ENCODE measurements at places on chromosomes 5 and 9. TPM values are rescaled to one million over a fixed set of nuclear protein-coding genes. Genes with fewer than 3 reads are reported as not detected.

Gene DNM1
- 0.86 TPM for total RNA-seq

DNA sequence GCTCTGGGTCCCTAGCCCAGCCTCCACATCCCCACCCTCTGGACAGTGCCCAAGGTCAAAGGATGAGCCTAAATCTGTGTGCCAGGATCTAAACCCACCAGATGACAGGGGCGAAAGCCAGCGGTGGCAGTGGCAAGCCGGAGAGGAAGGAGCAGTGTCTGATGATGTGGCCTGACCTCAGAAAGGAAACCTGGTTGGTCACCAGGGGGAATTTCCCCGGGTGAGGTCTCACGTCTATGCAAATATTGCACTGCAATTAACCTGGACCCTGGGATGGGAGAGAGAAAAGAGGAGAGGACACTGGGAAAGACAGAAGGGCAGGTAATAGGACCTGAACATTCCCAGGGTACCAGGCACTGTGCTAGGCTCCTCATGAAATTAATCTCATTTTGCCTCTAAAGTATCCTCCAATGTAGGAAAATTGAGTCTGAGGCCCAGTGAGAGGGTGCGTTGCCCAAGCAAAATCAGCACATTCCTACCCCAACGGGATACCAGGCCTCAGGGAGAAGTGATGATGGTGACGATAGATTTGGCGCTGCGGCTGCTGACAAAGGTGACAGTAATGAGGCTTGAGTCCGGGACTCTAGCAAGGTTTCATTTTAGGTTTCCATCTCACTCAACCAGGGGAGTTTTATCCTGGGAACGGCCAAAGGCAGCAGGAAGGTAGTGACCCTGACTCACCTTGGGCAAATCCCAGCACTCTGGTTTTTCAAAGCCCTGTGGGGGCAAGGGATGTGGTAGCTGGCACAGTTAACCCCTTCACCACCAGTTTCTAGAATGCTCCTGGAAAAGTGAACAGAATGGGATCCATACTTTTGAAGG is 13.4 kb upstream of the TNIP1 start:
- H3K4me1 ChIP-seq = peaks cover 86% of the 10 kb centered on the region
- H3K36me3 ChIP-seq = no peaks in the 10 kb centered on the region
- H3K4me3 ChIP-seq = peak overlapping the region; percentile 76
- H3K27me3 ChIP-seq = peaks cover 15% of the 10 kb centered on the region
- H3K27ac ChIP-seq = peak overlapping the region; percentile 81

GRCh38 chr5:149071756-149072155 is 8.9 kb upstream of the SH3TC2 start:
- no peaks in the 10 kb centered on the region for H3K4me1 ChIP-seq
- no peak for DNase-seq
- H3K36me3 ChIP-seq = peaks cover 5% of the 10 kb centered on the region
- H3K4me3 ChIP-seq = no peak overlapping the region

DNA sequence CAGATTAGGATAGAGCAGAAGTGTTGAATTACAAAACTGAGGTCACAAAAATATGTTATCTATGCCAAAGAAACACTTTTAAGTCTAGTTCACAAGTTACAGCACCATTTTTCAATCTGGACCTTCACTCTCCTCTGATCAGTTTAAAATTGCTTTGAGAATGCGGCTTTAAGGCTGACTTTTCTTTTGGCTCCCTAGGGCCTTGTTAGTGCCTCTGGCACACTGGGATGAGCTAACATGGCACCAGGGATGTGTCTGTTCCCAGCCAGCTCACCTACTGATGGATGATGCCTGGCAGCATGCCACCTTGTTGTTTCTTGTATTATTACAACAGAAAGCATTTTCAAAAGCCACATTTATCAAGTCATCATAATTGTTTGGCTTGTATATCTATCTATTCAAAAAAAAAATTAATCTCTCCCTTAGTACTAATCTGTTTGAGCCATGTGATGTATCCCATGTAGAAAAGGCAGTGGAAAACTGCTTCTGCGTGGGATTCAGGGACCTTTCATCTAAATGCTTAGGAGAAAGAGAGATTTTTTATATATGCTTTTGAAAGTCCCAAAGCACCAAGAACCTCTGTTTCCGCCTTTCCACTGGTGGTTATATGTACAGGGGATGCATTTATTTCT is 46.6 kb downstream of the ADAMTSL1 start:
- no peak overlapping the region for H3K27ac ChIP-seq
- no peaks in the 10 kb centered on the region for H3K36me3 ChIP-seq
- no peaks in the 10 kb centered on the region for H3K27me3 ChIP-seq
- no peak for DNase-seq
- H3K4me1 ChIP-seq = no peaks in the 10 kb centered on the region
- no peak overlapping the region for H3K4me3 ChIP-seq

DNA sequence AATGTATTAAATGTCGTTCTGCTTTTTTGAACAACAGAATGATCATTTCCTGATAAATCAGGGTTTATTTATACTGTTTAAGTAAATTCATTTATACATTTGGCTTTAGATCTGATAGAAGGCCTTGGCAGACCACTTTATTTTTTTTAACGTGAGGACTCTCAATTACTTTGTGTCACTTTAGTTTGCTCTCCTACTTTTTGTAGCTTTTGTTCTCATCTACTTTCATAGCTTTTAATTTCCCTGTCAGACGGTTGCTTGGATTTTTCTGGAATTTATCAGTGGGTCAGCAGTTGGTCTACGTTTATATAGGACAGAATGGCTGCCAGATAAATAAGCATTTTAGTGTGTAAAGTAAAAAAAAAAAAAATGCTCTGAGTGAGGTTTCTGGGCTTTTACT is 902.3 kb upstream of the DMAC1 start:
- no peak overlapping the region for H3K4me3 ChIP-seq
- no peaks in the 10 kb centered on the region for H3K27me3 ChIP-seq
- H3K27ac ChIP-seq = no peak overlapping the region
- no peaks in the 10 kb centered on the region for H3K36me3 ChIP-seq
- no peaks in the 10 kb centered on the region for H3K4me1 ChIP-seq
- no peak for DNase-seq
